Stimulated activated CD8-positive, alpha-beta memory T cell treated with anti-CD3 and anti-CD28 coated beads, Interleukin-4, amount 100 ng/mL, for 1 hour (primary cell): ENCODE measurements at places on chromosomes 1 and 21.

- DNase-seq: no peak
Observed at GRCh38 chr1:165443539-165444311, 1.2 kb downstream of the RXRG start.

DNA sequence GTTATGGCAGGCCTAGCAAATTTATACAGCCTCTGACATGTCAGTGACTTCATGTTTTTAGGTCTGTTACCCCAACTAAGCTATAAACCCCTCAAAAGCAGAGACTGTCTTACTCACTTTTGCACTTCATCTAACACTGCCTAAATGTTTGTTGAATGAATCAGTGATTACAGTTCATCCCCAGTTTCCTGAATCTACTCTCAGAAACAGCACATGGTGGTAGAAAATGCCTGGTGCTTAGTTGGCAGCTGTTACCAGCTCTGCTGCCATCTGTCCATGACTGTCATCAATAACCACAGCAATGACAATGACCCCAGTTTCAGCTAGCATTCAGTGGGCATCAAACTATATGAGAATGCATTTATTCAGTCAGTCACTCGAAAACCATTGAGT, 110.5 kb upstream of the SERBP1 start:
- no peak for DNase-seq

DNA sequence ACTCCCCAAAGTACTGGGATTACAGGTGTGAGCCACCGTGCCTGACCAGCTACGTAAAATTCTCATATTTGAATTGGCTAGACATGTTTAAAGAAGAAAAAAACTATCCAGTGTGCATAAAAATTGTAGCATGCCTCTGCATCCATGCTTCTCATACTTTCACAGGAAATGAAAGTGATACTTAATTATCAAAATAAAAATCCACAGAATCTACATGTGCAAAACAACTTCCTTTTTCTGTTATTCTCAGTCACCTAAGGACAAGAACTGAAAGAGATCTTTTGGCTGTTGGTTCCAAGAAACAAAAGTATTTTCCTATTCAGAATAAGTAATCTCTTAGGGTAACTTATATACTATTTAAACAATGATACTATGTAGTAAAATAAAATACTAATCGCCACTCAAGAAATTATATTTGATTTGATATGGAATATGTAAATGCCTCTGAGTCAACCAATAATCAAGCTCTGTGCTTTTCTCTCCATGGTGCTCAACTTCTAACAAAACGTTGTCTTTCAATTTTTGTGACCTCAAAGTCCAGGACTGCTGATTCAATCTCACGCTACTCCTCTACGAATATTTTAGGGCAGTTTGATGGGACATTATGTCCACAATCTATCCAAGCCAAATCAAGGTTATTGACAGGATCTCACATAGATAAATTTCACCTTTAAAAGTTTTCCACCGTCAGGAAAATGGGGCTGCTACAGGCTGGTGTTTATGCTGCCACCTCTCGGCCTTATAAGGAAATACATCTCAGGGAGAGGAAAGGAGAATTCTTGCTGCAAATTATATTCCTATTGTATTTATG, 102.7 kb downstream of the ZNF281 start:
- DNase-seq: no peak

GRCh38 chr1:109620401-109620791, 759 bp downstream of the AMPD2 start:
- no peak for DNase-seq

DNA sequence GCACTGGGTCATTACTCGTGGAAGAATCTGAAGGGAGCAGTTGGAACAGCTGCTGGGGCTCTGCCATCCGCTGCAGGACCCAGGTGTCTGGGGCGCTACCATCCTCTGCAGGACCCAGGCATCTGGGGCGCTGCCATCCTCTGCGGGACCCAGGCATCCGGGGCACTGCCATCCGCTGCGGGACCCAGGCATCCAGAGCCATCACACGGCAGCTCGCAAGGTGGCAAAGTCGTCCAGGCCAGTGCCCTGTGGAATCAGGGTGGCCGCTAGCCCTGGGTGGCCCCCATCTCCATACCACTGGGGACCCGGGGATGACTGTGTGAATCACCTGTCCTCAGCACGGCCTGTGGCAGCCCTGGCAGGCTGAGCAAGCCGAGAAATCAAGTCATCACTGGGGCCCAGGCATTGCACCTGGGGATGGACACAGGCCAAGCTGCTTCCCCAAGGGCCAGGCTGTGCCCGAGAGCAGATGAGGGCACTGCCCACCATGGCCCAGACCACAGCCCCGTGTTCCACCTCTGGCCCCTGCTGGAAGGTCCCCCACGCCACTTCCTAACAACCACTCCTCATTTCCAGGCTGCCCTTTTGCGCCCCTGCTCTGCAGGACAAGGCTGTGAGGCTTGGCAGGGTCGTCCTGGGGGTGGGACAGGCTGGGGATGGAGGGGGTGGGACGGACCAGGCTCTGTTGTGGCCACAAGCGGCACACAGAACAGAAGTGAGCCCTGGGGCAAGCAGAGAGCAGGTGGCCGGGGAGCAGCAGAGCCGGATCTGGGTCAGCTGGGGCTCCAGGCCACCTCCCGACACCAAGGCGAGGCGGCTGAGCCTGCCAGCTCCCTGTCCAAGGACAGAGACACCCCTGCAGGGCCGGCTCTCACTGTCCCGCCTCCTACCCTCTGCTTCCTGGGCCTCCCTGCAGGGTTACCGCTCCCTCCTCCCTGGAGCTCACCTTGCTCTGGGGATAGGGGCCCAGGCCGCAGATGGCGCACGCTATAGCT, 12.7 kb downstream of the GABRD start:
- no peak for DNase-seq

DNA sequence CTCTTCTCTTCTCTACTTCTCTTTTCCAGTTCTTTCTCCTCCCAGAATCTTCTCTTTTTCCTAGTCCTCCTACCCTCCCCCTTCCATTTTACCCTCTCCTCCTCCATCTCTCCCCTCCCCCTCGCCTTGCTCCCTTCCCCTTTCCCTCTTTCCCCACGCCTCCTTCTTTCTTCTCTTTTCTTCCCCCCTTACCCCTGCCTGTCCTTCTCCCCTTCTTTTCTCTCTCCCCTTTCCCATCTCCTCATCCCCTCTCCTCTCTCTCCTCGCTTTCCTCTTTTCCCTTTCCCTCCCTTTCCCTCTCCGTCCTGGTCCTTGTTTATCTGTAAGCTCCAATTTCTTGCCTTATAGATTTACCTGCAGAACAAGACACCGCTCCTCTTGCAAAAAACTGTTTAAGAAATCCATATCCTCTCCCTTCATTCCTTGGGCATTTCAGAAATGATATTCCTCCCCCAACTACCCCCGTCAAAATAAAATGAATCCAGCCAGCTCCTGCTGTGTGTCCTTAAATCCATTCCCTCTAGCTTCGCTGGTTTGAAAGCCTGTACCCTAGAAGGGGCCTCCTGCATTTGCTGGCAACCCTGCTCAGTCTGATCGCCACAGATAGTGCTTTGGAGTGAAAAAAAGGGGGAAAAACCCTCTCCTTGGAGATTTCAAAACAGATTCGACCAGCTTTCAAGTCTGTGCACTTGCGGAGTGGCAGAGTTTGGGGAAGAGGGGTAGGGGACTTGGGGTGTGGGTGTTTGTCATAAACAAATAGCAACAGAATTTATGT, 89.4 kb downstream of the PAPPA2 start:
- DNase-seq: no peak

- no peak for DNase-seq
Observed at GRCh38 chr1:81878538-81878937, 77.8 kb downstream of the ADGRL2 start.

- no peak for DNase-seq
Observed at GRCh38 chr1:53738205-53739108, 507 bp downstream of the GLIS1 start.

- DNase-seq: no peak
Observed at GRCh38 chr1:46512792-46513190, 23.2 kb downstream of the DMBX1 start.

GRCh38 chr1:41941381-41941780, 22.7 kb upstream of the HIVEP3 start:
- no peak for DNase-seq

GRCh38 chr1:234602334-234603220, 7.4 kb downstream of the IRF2BP2 start:
- DNase-seq: no peak

GRCh38 chr21:45528981-45529784, 13.1 kb downstream of the SLC19A1 start:
- DNase-seq: no peak

GRCh38 chr21:26833460-26833939, 11.7 kb downstream of the ADAMTS1 start:
- no peak for DNase-seq

DNA sequence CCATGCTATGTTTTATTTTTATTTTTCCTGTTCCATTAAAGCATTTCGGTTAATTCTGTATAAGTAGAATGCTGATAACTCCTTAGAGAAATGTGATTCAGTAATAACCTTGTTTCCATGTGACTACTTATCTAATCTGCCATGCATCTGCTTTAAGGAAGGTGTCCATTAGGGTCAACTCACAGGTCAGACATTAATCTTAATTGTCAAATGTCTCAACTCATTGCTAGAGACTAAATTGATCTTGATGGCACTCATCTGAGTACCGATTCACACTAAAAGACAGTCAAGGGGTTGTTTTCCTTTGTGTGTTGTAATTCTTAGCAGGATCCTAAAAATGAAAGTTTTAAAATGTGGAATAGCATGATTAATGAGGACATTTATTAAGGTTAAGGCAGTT, 41.8 kb downstream of the ITSN1 start:
- no peak for DNase-seq

DNA sequence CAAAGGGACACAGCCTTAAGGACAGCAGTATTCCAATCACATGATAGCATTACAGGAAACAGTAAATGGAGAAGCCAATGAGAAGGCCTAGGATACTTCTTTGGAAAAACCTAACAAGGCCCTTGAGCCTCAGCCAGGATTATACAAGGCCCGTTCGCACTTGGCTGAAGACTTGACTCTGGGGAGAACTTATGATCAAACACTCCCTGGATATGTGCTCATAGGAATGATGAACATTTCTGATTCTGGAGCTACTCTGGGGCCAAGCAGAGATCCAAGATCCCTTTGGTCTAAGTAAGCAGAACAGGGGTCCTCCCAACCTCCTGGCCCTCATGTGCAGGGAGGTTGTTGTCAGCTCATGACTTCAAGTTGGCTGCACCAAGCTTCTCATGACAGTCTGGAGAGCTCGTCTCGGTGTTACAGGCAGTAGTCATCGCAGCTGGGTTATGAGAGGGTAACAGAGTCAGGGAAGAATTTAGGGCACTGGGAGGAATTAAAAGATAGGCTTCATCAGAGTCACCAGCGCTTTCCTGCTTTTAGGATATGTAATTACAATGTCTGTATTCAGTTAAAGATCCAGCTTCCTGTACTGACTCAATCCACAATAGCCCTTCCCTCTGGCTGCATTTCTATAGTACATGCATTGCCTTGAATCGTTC, 92.5 kb upstream of the IRF2BP2 start:
- no peak for DNase-seq

DNA sequence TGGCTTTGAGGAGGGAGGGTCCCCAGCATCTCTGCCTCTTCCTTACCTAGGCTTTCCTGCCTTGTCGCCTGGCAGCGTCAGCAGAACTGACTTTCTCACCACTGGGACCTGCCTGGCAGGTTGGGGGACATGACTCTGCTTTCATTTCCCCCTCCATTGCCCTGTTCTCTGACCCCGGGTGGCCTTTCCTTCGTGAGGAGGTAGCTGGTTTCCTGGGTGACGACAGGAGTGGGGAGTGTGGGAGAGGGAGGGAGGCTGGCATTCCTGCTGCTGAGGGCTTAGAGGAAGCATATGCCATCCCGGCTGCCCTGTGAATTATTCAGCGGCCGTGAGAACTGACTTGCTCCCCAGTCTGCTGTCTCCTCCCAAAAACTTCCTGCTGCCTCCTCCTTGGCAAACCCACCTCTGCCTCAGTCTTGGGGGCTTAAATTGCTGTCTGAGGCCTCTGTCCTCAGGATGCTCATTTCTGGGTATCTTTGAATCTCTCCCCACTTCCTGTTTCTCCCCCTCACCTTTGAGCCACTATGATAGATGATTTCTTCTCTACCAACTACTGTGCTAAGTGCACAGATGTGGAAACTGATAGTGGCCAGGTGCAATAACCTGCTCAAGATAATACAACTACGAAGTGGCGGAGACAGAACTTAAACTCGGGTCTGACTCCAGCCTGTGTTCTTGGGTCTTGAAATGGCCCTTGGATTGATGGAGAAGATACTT, 182.0 kb upstream of the CSF3R start:
- DNase-seq: no peak

- no peak for DNase-seq
Observed at GRCh38 chr1:196515904-196516303, 92.3 kb downstream of the KCNT2 start.

DNA sequence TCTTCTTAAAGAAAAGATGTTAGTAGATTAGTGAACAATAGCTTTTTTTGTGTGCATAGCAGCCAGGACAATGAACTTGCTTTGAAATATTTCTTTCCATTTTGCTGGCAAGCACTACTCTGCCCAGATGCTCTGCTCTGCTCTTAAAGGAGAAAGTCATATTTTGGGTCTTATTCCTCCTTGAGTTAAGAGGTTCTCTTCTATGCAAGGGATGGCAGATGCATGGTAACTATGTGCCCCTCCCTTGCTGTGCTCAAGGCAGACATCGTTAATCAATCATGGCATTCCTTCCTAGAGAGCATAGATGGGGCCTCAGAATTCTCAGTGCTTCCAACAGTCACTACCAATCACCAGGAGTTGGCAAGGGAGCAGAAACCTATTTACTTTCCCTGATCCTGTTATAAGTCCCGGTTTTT, 27.6 kb downstream of the NIPAL3 start:
- no peak for DNase-seq

GRCh38 chr1:63874278-63874880, 100.6 kb downstream of the ROR1 start:
- no peak for DNase-seq

DNA sequence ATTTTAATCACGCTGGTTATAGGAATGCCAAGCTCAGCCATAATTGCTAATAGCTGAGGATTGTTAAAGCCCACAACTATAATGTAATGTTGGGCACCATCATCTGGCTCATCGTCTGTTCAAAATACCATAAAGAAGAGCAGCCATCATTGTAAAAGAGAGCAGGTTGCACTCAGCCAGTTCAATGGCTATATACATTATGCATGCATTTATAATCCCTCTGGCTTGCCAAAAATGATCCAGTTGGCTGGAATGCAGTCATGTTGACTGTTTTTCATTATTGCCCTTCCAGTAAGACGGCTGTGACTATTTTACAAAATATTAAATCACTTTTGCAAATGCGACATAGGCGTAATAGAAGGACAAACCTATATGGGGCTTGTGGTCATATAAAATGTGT, 85.3 kb downstream of the SPAG17 start:
- no peak for DNase-seq

DNA sequence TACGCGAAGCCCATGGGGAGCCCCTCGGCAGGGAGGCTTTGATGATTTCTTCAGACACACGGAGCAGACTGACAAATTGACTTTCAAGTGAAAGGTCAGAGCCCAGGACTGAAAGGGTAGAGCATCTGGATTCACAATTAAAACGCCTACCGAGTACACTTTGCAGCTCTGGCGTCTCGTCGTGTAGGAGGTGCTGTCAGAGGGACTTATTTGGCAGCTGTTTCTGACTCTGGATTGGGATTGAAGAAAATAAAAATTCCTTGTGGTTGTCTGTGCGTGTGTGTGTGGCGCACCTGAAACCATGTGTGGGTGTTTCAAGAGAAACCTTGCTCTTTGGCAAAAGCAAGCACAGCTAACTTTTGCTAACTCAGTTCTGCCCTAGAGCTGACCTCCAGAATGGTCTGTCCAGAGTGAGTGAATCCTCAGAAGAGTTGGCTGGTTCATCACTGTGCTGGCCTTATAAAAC, 348.7 kb downstream of the HLX start:
- no peak for DNase-seq
